NCI-H748 treated with DMSO at 0.1 percent for 48 hours (cell line): ENCODE measurements at places on chromosomes 12 and 14.

GRCh38 chr12:90575995-90576394 is 379.0 kb downstream of the CCER1 start:
- no peak for DNase-seq

DNA sequence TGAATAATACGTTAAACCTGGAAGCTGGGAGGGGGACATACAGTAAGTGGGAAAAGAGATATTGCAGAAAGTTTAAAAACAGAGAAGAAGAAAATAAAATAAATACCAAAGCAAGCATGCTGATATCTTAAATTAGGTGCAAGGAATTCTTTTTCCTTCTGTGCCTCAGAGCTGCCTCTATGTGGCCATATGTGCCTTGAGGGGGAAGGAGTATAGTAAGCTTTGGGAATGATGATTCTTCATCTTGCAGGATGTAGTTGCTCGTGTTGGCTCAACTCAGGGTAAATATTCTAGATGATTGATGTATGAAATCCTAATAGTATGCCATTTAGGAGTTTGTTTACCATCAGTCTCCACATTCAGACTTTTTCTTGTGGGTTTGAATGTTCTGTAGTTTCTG is 251.4 kb downstream of the RGS6 start:
- no peak for DNase-seq

DNA sequence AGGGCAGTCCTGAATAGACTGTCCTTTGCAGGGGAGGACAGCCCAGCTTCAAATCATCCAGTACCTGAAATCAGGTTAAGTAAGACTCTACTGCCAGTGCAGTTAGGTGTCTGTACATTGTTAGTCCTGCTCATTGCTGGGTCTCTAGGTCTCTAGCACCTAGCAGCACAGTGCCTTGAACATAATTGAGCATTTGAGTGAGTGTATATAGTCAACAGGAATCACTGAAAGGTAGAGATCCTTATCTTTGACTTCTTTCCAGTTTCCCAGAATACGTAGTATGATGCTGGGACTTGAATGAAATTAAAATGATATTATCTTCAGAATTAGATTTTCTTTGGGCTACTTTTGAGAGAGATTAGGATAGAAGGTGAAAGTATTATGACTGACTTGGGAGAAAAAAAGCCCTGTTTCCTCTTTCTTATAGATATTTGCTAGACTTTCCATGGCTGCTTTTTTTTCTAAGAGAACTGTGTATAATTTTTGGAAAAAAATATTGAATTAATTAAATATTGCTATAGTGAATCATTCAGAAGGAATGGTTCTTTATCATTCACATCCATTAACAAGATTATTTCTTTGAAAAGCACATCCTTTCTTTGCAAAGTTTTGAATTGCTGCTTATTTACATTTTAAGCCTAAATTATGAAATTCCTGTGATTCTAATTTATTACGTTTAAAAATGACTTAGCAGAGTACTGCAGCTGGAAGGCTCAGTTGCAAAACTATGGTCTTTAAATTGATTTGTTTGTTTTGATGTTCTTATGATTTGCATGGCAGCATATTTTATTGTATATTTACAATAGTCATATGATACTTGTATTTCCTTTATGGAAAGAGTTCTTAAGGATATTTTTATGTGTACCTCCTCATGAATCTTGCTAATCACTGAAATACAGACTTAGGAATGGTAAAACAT is 51.6 kb downstream of the PPP4R4 start:
- DNase-seq: no peak

DNA sequence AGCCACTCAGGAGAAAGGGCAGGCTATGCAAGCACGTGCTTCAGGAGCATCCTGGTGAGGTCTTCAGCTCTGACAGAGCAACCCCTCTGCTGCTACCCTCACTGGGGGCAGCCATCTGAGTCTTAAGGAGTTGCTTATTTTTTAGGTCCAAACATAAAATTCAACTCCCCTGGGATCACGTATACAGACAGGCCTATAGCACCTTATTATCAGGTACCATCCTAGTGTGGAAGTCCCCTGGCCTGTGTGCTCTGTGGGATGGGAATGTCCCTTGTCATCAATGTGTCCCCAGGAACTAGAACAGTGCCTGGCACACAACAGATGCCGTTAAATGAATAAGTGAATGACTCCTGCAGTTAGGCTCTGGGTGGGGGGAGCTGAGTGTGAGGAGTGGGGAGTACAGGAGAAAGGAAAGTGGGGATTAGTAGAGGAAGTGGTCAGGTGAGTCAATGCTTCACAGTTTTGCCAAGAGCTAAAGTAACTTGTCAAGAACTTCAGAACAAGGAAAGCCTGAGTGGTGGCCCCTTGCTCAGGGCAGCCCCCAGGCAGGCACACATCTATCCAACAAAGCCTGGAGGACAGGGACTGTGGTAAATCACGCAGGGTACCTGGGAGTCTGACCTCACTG is 33.5 kb downstream of the DAD1 start:
- DNase-seq: no peak

DNA sequence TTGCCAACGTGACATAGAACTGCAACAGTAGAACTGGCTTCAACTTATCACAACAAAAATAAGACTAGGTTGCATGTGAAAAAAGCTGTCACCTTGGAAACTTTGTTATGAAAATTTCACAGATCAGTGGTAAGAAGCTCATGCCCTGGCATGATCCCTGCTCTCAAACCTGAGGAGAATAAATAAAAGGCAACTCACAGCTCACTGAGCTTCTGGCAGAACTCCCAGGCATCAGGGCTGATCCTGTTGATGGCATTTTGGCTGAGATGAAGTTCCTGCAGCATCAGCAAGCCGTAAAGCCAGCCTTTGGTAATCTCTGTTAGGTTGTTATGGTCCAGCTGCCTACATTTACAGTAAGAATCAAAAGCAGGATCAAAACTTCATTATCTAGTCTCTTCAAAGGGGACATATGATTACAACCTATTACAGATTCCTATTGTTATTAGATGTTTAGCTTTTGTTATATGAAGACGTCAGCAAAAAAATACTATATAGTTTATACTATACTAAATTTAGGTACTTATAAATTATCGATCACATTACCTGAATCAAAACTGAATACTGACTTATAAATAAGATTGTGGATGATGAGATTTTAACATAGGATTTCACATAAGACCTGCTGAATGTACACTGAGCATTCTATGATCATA is 32.0 kb downstream of the LRIG3 start:
- peak; percentile 16 for DNase-seq

- peak; percentile 82 for DNase-seq
Observed at GRCh38 chr14:60514741-60515491, 6.0 kb downstream of the SIX6 start.

GRCh38 chr12:105674871-105675699 is 344.6 kb downstream of the C12orf75 start:
- no peak for DNase-seq

- no peak for DNase-seq
Observed at GRCh38 chr14:20774258-20774824, 6.1 kb downstream of the EDDM3B start.

DNA sequence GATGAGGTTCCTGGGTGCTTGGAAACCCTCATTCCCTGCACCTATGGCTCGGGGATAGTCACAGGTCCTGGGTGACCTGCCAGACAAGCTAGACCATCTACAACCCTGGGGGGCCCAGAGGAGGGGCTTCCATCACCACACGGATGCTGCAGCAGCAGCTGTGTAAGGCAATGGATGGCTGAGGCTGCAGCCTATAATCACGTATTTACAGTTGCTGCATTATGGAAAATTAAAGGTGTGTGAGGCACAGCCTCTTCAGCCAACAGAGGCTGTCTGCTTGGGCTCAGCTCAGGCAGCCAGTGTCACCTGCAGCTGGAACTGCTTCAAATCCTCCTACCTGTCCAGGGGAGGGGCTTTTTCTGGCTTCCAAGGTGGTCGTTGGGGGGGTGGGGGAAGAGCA is 268.1 kb downstream of the CACNA1C start:
- DNase-seq: no peak

DNA sequence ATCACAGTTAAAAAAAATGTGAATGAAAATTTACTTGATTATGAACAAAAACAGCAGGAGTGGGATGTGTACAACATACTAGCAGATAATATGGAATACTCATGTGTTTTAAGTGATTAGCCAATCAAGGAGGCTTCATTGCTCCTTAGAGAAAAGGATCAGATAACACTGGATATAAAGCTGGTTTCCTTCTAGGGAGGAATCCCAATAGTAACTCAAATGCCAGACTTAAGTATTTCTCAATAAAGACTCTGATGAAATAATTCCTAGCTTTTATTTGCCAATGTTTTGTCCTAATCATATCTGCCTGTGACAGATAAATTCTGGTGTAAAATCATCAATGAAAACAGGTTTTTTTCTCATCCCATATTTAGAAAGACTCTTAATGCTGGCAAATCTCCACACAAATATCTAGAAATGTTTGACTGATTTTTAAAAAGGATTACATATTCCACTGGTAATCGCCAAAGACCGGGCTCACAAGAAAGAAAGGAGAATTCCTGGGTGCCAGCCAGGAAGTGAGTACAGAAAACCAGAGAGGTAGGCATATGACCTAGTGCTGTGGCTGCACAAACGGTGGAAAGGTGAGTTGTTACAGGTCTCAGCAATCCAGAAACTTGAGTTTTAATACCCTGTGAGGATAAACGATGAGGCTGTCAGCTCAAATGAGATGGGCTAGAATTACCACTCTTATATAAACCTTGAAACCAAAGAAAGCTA is 108.6 kb upstream of the TTC7B start:
- no peak for DNase-seq

DNA sequence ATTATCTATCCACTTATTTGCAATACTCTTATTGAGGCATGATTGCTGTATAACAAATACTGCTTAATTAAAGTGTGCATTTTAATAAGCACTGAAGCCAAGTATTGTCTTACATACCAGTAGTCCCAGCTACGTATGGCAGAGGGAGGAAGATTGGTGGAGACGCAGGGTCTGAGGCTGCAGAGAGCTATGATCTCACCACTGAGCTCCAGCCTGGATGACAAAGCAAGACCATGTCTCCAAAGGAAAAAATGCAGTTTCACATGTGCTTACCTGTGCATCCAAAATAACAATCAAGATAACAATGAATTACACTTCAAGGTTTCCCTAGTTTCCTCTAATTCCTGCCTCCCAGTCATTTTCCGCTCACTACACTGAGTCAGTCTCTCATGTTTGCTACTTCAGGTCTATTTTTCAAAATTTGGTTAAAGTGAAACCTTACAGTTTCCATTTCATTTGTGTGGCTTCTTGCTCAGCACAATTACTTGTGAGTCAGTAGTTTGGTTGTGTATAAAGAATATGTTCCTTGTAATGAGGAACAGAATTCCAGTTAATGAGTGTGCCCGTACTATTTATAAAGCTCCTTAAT is 1250.1 kb downstream of the TMEM121 start:
- no peak for DNase-seq

GRCh38 chr14:92785667-92786426 is 8.3 kb upstream of the GOLGA5 start:
- no peak for DNase-seq

DNA sequence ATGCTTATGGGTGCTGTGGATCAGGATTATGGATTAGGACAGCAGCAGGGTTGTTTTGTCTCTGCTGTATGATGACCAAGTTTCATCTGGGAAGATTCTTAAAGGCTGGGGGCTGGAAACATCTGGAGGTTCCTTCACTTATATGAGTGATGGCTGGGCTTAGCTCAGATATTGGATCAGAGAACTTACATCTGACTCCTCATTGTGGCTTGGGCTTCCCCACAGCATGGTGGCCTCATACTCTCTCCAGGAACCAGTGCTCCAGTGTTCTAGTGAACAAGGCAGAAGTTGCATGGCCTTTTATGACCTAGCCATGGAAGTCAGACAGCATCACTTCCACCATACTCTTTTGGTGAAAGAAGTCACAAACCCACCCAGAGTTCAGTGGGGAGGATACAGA is 336.1 kb upstream of the TBX3 start:
- no peak for DNase-seq

DNA sequence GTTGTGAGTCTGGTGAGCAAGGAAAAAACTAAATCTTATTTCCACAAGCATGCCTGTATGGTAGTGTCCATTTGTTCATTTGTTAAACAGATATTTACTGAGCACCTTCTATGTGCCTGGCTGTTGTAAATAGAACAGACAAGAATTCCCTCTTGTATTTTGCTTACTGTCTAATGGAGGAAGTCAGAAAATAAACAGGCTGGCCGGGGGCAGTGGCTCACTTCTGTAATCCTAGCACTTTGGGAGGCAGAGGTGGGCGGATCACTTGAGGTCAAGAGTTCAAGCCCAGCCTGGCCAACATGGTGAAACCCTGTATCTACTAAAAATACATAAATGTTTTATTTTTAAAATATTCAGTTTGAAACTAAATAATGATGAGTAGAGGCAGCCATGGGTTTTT is 79.3 kb downstream of the GTF2A1 start:
- no peak for DNase-seq

- DNase-seq: no peak
Observed at GRCh38 chr14:71610149-71610548, 322.1 kb upstream of the RGS6 start.
